Trophoblast cell (in vitro differentiated cells and primary cell): ENCODE measurements at places on chromosomes 3 and 15.
A peak's percentile ranks its signal among the peaks of the same experiment; 100 is the strongest.

DNA sequence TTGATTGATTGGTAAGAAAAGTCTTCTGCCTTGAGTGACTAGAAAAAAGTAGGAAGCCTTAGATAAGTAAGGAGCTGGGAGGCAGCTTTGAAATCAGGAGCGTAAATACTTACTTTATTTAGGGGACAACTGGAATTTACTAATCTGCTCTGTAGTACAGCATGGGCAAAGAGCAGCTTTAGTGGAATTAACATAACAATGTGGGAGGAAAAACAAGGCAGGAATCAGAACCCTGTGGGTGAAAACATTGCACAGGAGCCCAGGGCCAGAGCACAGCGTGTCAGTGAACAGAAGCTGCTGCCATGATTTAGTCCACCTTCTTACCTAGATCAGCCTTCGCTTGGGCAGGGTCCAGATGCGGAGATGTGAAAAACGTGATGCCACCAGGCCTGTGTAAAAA, 14.6 kb downstream of the FMN1 start:
- no peak for DNase-seq

DNA sequence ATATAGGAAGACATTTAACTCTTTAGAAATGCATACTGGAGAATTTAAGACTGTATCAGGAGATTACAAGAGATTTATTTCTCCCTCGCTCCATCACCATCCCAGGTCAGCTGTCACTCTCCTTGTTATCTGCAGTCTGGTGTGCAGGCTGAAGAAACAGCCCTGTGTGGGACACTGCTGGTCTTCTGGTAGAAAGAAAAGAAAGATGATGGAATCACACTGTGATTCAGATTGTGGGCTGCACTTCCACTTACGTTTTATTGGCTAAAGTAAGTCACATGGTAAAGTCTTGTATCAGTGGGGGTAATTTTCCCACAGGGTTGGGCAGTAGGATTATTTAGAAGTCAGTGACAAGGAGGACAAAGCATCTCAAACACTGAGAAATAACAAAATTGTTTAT, 18.1 kb upstream of the ATP1B3 start:
- no peak for DNase-seq

DNA sequence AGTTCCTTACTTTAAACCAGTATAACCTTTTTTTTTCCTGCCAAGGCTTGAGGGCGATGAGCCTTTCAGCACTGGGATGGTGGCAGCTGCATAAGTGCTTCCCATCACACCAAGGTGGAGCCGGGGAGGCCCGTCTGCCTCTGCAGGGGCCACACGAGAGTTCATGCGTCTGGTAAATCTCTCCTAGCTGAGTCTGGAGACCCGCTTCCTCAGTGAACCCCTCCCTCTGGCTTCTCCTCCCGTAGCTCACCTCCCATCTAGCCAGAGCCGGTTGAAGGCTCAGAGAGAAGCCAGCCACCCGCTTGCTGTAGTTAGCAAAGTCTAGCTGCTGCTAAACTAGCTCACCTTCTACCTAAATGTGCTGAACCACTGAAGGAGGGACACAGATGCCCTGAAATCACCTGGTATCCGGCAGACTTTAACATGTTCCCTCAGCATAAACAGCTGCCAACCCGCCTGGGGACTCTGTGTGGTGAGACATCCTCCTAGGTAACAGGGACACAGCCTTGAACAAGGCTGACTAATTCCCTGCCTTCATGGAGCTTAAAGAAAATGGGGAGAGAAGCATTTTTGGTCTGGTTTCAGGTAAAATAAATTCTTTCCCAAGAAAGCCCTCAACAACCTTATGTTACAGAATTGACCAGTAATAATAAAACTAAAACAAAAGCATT, 42.9 kb downstream of the RLBP1 start:
- no peak for DNase-seq

DNA sequence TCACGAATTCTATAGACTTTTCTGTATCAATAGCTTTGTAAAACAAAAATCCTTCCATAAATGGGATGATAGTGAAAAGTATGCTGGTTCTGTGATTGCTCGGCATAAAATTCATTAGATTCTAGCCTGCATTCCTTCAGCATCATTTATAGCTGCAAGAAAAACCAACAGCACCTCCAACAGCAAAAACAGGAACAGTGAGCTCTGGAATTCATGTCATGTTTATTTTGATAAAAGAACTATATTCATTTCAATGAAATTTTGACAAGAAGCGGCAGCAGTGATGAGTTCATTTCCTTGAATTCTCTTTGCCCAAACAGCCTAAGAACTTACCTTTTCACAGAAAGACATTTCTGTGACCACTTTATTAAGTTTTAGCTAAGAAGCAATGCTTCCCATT, 515.2 kb upstream of the CCDC54 start:
- DNase-seq, result peak; percentile 53

GRCh38 chr15:40500568-40501330, 30.0 kb downstream of the CHST14 start:
- no peak for DNase-seq

DNA sequence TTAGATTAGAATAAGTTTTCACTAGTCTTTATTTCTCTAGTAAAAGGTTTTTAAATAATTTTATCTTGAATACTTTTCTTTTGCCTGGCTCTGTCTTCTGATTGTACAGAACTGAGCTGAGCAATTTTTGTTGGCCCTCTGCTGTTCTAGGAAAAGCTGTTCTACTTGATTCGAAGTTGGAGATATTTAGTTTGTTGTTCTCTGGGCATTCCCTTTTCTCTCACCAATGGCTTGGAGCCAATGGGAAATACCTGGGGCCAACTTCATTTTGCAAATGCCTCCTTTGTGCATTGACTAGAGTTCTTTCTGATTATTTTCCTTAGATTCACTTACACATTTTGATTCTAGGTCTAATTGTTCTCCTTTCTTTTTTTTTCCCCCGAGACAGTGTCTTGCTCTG, 16.5 kb downstream of the ABHD5 start:
- no peak for DNase-seq

DNA sequence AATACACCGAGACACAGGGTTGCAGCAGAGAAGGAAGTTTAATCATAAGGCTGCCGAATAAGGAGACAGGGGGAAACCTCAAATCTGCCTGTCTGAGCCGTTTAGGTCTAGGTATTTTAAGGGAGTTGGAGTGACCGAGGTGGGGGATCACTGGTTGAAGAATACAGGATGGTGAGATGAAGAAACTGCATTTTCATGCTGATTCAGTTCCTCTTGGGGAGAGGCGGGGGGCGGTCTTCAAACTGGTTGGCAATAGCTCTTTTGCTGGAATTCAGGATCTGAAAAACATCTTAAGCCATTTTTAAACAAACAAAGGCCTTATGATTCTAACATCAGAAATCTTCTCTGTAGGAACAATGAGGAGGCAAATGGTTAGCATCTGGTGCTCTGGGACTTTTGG, 699.5 kb upstream of the CFAP20DC start:
- no peak for DNase-seq

GRCh38 chr3:15616053-15616452, 14.5 kb downstream of the BTD start:
- no peak for DNase-seq

DNA sequence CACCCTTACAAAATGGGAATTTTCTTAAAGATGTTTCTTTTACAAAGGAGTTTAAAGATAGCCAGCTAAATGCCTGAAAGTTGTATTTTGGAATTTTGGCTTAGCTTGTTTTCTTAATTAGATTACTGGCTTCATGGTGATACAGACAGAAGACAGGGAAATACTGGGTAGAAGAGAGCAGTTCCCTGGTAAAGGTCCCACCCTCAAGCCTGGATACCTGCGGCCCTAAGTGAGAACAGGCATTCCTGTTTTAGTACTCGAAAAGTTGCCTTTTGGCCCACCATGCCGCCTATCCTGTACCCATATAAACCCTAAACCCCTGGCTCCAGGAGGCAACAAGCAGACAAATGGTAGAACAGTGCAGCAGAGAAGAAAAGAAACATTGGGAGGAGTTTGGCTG, 29.4 kb downstream of the SETMAR start:
- no peak for DNase-seq

DNA sequence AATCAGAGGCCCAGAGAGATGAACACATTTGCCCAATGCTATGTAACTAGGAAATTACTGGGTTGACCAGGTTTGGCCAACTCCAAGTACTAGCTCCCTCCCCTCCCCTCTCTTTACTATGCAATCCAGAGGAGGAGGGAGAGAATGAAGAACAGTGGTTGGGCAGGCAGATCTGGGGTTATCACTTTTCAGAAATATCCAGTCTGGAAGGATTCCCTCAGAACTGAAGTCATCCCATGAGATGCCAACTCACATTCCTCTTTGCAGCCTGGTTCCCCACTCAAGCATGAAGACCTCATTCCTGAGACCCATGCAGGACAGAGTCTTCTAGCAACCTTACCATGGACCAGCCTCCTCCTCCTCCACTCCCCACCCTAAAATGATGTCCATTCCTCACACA, 201.1 kb downstream of the TLE3 start:
- DNase-seq, result no peak

- DNase-seq, result no peak
Observed at GRCh38 chr3:169781209-169781855, 8.1 kb downstream of the MYNN start.
